ENCODE measurements at places on chromosomes 2 and 18.

DNA sequence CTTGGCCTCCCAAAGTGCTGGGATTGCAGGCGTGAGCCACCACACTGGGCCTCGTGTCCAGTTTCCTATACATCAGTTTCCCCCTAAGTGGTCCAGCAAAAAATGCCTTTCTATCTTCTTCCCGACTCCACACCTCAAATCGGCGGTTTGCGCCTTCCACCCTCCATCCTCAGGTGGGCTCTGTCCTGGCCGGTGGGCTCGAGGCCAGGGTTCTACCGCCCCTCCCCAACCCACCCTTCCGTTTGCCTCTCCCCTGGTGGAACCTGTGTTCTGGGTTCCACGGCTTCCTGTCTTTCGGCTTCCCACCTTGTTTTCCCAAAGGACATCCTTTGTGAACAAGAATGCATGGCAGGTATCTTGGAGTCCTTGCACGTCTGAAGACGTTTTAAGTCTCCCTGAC lies 104.4 kb downstream of the HS6ST1 start:
- DNase-seq, result no peak

DNA sequence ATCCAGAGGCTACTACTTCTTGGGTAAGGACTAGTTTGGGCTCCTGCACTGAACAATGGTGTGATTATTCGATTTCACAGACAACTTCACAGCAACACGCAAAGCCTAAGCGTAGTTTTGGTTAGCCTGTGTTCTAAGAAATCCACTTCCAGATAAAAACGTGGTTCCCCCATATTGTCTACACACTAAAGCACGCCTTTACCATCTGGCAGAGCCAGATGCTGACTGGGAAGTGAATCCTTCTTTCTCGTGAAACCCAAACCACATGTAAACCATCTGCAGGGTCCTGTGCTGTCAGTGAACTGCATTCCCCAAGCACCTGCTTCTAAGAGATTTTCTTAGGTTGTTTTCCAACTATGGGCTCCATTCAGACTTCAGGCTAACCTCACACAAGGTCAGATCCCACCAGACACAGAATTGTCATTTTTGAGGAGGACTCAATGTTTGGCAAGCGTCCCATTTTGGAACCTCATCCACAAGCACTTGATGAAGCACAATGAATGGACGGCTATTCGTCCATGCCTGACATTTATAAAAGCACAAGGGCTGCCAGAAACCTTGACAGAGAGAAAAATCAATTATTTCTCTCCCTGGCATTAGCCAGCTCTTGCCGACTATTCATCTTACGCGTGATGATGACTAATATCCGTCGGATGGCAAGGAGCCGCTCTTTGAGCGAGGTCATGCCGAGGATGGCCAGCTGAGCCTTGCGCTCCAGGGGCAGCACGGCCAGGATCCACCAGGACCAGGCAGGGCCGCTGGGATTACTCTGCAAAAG lies 38.4 kb downstream of the LONRF2 start:
- DNase-seq, result no peak

DNA sequence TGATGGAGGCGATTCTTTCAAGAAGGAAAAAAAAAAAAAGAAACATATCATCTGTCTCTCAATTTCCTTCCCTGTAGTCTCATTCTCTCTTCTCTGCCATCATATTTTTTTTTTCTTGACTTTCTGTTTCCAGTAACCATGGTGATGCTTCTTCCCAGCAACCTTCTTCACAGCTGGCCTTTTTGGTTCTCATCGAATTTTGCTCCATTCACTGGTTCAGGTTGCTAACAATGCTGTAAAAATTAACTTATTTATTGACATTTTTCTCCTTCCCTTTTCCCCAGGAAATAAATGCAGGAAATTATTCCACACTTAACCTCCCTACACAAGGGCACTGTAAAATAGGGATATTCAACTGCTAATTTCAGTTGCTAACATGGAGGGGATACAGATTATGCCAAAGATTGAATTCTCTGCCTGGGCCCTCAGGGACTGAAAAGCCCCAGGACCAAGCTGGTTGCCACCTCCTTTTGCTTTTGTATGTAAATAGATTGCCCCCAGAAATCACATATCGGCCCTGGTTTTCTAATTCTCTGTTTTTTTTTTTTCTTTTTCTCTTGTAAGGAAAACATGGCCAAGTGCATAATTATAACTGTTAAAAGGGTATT lies 154.7 kb downstream of the MAP2 start:
- DNase-seq, result no peak

DNA sequence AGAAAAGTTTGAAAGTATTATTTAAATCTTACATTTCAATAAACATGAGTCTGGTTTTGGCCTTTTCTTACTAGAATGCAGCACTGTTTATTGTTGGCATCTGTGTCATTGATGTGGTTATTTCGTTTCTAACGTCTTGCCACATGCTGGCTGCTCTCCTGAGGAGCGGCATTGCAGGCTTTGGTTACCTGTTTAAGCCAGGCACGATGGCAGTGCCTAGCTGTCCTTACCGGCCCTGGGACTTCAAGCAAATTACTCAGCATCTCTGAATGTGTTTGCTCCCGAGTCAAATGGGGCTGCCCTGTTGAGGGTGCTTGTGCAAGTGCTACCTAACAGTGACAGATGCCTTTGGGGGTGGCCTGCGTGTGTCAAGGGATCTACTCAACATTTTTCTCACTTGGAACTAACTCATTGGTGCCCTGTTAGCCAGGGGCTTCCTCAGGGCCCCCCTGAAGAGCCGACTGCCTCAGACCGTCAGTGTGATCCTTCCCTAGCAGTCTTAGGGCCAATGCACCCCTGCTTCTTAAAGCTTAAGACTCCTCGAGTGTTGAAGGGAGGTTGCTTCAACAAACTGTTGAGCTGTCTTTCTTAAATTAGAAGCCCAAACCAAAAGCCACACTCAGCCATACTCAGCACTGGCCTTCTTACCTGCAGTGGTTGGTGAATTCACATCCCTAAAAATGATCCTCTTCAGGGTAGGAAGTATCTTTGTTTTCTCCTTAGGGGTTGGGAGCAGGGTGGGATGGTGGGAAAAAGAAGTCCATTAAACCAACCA lies 151.5 kb downstream of the NCK2 start:
- DNase-seq, result peak; percentile 23

DNA sequence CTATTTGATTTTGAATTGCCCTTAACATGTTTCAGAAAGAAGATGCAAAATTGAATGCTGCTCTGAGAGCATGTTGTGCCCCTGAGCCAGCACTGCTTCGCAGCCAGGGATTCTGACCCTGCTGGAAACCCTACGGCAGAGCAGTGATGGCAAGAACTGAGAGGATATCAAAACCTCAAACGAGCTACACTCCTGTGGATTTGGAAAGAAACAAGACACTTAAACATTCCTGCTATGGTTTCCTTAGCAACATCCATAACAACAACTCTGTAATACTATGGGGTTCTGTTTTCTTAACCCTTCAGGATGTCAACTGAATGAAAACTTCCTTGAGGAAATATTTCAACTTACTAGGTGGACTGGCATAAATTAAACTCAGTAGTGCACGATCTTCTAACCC lies 649.1 kb downstream of the NYAP2 start:
- DNase-seq, result no peak

DNA sequence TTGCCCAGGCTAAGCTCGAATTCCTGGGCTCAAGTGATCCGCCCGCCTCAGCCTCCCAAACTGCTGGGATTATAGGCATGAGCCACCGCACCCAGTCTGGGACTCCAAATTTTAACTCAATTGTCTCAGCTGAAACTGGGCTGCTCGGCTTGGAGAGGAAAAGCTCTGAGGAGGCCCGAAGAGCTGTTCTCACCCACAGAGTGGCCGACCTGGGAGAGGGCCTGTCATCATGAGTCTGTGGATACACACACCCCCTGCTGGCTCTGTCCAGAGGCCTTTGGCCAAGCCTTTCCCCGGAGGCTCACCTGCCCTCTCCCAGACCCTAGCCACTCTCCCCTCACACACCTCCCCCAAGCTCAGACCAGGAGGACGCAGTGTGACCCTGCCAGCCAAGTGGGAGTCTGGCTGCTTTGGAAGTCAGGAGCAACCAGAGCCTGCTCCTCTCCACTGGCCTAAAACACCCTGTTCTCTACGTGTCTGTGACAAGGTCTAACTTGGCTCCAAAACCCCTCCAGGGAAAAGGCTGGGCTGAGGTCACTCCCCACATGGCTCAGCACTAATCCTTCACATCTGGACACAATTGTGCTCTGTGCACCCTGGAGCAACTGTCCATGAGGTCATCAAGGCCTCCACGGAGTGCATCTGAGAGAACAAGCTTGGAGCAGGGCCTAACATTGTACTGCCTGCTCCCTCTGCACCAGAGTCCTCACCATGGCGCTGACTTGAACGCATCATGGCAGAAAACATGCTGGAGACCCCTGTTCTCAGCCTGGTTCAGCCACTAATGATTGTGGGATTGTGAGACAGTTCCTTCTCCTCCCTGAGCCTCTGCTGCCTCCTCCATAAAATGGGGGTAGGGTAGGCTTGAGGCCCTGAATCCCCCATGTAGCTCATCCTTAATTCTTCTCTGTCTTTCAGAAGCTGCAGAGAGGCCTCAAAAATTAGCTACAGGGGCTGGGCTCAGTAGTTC lies 49.9 kb upstream of the RAB6C start:
- no peak for DNase-seq

DNA sequence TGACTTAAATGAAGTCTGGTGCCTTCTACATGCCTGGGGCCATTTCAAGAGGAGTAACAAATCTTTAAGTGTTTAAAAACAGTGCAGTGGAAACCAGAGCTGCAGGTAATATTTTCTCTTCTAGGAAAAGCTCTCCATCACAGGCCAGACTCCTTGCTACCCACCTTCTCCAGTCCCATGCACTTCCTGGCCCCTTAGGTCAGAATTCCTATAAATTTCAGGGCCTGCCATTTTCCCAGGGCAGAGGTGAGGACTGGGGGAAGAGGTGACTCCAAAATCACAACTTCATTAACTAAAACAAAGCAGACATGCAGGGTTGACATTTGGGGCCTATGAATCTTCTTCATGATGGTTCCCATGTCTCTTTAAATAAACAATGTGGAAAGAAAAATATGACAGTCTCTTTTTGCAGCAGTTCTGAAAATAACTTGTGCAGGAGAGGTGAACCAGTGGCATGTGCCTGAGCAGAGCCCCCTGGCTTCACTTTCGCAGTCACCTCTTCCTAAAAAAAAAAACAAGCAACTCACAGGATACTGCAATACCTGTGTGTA lies 63.7 kb upstream of the TANC1 start:
- DNase-seq, result no peak

DNA sequence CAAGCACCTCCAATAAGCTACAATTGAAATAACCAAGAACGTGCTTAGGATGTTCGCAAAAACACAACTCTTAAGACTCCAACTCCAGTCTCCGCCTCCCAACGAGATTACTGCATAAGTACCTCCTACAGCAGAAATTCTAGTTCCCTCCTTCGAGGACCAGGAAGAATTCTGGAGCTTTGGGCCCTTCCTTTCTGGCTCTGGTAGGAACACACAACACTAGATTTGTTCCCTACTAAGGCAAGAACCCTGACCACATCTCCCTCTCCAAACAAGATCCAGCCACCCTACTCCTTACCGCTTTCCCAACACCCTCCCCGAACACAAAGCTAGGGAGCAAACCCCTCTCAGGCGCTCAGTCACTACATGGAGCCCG lies 721 bp downstream of the ADAM17 start:
- peak; percentile 7 for DNase-seq

GRCh38 chr2:96681540-96681939 lies 39.0 kb downstream of the FER1L5 start:
- DNase-seq, result no peak

DNA sequence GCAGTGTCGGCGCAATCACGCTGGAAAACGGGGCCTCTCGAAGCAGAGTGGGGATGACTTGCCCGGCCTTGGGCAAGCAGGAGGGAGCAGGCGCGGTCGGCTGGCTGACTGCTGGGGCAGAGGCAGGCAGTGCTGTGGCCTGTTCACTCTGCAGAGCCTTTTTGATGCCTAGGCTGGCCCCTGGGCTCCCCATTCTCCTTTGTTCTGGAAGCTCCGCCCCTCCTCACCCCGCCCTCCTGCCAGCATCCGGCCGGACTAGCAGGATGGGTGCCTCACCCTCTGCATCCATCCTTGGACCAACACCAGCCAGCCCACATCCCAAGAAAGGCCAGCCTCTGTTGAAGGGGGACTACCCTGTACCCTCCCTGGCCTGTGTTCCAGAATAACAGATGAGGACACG lies at the start of gene ASPRV1:
ASPRV1 (minus strand) TSS at position 136 of the 400 bp plus-strand sequence. CDS start 195 bp downstream, outside the sequence.
- DNase-seq, result no peak

- DNase-seq, result no peak
Measured at GRCh38 chr18:73981796-73982195, 165.8 kb downstream of the FBXO15 start.

DNA sequence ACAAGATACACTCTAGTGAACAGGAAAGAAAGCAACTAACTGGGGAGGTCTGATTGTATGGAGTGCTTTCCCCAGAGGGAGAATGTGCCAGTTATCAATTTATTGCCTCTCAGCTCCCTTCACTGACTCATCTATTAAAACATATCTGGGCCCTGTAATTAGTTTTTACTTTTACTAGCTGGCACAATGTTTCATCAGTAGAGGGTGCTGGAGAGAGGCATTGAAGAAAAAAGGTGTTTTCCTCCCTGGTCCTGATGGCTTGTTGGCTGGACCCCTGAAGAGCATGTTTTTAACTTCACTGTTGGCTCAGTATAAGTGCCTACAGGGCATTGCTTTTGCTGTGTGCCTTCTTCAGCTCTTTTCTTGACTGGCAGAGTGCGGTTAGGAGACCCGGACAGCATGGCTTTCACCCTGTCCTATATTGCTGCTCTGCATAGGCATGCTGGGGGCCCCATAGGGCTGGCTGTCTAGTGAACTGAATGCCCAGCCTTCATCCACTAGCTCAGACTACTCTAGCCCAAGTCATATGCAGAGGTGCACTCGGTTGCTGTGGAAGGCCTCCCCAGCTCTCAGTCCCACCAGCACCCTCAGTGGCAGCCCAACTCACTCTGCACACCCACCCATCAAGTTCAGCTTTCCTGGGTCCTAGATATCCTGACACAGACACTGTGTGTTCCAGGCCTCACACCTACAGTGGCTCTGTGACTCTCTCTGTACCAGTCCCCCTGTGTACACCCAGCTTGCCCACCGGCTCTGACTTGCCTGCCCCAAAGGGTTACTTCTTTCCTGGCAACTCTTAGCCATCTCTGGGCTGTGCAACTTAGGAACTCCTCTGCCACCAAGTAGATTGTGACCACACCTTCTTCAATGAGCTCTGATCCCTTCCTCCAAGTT lies 62.3 kb upstream of the ACYP2 start:
- DNase-seq, result no peak

GRCh38 chr2:196096982-196097745 lies 28.5 kb upstream of the DNAH7 start:
- DNase-seq, result no peak

DNA sequence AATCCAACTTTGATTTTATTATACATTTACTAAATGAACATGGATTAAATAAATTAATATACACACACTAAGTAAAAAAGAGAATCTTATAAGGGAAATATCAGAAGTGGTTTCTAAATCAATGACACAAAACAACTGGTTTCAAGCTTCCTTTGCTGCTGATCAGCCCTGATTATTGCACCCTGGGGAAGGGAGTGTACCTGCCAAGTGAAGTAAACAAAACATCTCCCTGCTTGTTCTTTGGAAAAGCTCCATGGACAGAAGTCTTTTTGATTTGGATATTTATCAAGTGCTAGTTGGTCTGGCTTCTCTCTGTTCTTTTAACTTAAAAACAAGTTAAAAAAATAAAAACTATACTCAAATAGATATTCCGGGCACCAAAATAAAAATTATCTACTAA lies 190.1 kb downstream of the PDE11A start:
- DNase-seq, result no peak
